COR-L47 (cell line): ENCODE measurements at places on chromosomes 5 and 9.

DNA sequence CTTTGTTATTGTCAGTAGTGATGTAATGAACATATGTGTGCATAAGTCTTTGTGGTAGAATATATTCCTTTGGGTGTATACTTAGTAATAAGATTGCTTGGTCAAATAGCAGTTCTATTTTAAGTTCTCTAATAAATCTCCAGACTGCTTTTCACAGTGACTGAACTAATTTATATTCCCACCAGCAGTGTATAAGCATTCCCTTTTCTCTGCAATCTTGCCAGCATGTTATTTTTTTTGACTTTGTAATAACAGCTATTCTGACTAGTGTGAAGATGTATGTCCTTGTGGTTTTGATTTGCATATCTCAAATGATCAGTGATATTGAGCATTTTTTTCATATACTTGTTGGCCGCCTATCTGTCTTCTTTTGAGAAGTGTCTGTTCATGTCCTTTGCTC, 111.5 kb upstream of the CDH12 start:
- no peak for DNase-seq

DNA sequence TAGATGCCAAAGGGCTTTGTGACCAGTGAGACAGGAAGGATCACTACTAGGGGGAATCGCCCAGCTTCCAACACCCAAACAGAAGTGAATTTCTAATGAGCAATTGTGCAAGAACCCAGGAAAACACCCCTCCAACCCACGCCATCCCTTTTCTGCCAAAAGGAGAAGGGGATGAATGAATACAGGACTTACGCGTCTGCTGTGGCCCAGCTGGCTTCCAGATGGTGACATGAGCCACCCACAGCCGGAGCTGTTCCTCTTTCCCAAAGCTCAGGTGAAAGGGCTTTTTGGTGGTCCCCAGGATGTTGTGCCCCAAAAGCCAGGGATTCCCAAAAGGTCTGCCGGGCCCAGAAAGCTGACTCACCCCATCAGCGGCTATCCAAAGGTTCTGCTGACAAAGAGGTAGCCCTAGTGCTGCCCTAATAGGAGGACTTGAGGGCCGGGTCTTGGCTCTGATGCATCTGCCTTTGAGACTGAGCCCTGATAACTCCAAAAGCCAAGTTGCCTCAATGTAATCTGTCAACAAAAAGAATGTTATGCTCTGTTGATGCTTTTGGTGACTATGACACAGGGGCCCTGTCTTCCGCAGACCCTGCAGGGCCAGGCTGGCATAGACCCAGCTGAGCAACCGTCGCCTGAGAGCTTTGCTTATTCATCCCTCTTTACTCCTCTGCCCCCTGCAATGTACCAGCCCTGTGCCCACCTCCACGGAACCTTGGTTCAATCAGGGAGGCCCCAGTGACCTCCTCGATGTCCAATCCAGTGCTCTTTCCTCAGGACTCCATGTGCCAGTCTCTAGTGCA, 14.5 kb downstream of the GSN start:
- no peak for DNase-seq

DNA sequence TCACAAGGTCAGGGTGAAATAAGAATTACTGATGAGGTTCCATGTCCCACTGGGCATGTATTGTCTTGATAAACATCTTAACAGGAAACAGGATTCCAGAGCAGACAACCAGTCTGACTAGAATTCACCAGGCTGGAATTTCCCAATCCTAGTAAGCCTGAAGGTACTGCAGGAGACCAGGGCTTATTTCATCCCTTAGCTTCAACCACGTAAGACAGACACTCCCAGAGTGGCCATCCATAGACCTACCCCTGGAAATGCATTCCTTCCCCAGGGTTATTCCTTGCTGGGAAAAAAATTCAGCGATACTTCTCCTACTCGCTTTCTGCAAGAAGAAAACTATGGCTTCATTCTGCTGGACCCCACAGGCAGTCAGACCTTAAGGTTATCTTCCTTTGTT, 785.4 kb downstream of the NR2F1-AS1 start:
- no peak for DNase-seq

- DNase-seq, result no peak
These were observed 135.4 kb upstream of the PRSS3 start for GRCh38 chr9:33659921-33660320.

DNA sequence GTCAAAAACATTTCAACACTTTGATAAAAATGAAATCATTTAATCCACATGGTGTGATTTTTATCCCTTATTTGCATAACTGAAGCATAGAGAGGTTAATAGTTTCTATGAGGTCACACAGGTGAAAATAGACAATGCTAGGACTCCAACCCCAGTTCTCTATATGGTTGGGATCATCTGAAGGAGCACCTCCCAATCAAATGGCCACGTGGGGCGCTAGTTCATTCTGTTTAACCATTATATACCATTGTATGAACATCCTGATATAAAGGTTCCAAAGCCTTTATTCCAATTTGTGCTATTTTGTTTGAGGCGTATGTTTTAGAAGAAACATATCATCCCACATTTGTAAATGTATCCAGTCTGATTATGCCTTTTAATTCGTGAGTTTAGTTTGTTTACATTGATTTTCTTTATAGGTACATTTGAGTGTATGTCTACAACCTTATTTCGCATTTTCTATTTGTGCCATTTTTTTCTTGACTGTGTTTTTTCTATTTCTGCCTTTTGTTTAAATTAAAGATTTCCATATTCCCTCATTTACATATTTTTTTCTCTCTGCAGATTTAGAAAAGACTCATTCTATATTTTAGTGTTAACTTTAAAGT, 1092.0 kb downstream of the MAT2B start:
- DNase-seq, result peak; percentile 2

GRCh38 chr9:115923903-115924668, 229.5 kb upstream of the PAPPA start:
- no peak for DNase-seq

- DNase-seq, result no peak
These were observed 29.4 kb upstream of the SPATA31E1 start for GRCh38 chr9:87853302-87853701.

DNA sequence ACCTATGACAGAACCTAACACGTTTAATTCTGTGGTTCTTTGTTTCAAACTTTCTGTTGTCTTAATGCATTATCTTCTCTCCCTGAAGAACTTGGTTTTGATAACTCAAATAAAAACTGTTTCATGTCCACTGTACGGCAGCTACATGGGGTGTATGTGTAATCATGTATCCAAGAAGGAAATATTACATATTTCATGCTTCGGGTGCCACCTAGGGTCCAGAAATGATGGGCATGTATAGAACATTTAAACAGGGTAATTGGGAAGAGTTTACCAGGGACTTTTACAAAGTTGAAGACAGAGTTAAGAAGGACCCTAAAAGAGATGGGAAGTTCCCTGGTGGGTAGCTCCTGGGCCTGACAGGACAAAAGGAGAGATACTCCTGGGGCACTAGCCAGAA, 291.3 kb downstream of the FBXL7 start:
- DNase-seq, result no peak

GRCh38 chr5:59123595-59124561, 541.0 kb downstream of the RAB3C start:
- DNase-seq, result no peak

GRCh38 chr5:139155333-139155732, 42.8 kb downstream of the SIL1 start:
- no peak for DNase-seq

DNA sequence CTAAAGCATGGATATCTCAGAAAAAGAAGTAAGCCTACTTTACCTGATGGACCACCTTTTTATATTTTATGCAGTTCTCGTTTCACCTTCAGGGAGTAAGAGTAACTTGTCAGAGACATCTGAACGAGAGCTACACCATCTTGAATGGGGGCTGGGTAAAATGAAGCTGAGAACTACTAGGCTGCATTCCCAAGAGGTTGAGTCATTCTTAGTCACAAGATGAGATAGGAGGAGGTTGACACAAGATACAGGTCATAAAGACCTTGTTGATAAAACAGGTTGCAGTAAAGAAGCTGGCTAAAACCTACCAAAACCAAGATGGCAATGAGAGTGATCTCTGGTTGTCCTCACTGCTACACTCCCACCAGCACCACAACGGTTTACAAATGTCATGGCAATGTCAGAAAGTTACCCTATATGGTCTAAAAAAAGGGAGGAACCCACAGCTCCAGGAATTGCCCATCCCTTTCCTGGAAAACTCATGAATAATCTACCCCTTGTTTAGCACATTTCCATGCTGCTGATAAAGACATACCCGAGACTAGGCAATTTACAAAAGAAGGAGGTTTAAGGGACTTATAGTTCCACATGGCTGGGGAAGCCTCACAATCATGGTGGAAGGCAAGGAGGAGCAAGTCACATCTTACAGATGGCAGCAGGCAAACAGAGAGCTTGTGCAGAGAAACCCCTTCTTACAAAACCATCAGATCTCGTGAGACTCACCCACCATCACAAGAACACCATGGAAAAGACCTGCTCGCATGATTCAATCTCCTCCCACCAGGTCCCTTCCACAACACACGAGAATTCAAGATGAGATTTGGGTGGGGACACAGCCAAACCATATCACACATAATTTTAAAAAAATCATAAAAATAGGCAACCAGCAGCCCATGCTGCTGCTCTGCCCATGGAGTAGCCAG, 62.5 kb downstream of the GIN1 start:
- no peak for DNase-seq

- DNase-seq, result no peak
These were observed 23.7 kb downstream of the PTGS1 start for GRCh38 chr9:122394265-122395125.

GRCh38 chr9:20250791-20251190, 371.5 kb downstream of the MLLT3 start:
- no peak for DNase-seq

GRCh38 chr9:38700695-38701094, 19.2 kb downstream of the FAM240B start:
- DNase-seq, result no peak

GRCh38 chr5:60148366-60148765, 254.8 kb upstream of the PDE4D start:
- no peak for DNase-seq

GRCh38 chr5:169442403-169442874, 141.1 kb upstream of the SPDL1 start:
- DNase-seq, result no peak

DNA sequence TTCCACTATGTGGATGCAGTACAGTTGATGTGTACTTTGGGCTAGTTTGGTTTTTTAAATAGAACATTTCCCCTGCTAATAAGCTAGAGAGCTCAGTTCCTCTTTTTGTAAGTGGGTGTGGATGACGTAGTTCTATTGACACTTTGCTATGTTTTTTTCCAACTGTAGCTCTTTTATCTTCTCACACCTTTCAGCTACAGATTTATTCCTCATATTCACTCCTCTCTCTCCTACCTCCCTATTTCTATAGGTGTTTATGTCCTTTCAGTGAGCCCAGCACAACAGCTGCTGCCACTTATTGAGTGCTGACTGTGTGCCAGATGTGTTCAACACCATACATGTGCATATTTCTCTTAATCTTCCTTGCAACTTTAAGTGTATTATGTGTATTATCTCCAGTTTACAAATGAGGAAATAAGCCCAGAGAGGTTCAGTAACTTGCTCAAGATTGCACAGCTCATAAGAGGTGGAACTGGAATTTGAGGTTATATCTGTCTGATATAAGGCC, 215.7 kb downstream of the SEMA6A start:
- no peak for DNase-seq

GRCh38 chr9:123695386-123695785, 234.5 kb downstream of the DENND1A start:
- DNase-seq, result no peak

DNA sequence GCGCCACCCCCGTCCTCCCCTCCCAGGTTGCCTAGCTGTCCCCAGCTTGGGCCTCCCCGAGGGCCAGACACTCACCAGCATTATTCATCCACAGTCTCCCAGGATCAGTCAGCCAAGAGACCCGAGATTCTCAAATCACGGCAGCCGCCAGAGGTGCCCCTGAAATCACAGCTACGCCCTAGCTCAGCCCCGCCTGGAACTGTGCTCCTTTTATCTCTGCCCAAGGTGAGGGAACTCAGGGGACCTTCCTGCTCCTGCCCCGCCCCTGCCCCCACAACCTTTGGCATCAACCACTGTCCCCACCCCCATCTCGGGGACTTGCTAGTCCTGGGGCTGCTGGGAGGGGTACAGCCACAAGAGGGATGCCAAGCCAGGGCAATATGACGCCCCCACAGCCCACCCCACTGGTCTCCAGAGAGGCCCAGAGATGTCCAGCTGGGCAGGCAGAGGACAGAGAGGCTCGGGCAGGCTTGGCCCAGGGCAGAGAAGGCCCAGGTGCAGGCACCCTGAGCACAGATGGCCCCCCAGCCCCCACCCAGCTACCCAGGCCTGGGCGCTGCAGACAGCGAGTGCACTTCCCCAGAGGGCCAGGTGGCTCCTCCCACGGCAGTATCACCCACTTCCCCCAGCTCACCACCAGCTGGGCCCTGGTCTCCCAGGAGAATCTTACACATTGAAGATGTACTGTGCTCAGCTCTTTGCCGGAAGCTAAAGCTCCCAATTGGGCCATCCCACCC, at the start of gene FUT7:
Gene FUT7, minus strand, starts transcription at position 185 of the 737 bp plus-strand sequence. Its CDS starts 97 bp downstream, at position 88.
- no peak for DNase-seq

GRCh38 chr9:1917396-1917935, 97.7 kb upstream of the SMARCA2 start:
- no peak for DNase-seq

GRCh38 chr5:144742361-144742760, 571.7 kb downstream of the KCTD16 start:
- no peak for DNase-seq

GRCh38 chr9:30628915-30629567, 1755.4 kb upstream of the ACO1 start:
- DNase-seq, result no peak

- DNase-seq, result no peak
These were observed 6.0 kb downstream of the PCDHGC5 start for GRCh38 chr5:141494761-141495452.

GRCh38 chr5:5649641-5650040, 227.2 kb downstream of the ICE1 start:
- no peak for DNase-seq

DNA sequence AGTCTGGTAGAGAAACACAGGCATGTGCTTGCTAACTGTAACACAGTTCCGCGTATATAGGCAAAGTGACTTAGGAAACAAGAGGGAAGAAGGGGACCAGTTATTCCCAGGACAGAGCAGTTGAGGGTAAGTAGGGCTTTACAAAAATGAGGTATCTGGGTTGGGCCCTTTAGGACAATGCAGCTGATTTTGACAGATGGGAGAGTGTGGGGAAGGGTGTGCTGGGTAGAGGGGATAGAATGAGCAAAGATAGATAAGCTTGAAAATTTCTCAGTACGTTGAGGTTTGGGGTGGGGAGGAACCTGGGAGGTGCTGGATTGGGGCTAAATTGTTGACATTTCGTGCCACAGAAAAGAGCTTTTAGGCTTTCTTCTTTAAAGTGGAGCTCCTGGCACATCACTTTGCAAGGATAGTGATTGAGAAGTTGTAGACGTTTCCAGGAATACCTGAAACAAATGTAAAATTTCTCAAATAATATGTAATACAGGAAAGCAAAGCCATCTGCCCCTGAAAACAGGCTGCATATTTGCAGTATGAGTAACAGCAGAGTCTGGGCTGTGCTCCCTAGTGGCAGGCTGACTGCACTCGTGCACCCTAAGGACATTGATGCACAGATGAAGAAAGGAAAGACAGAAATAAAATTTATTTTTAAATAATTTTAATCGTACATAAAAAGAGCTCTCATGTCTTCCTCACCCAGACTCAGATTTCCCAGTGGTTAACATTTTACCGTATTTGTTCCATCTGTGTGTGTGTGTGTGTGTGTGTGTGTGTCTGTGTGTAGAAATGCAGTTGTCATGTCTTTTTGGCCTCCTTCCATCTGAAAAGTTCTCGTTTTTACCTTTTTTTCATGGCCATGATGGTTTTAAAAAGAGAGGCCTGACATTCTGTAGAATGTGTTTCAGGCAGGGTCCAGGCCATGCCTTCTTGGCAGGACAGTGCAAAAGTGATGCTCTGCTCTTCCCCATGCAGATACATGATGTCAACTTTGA, 144.9 kb upstream of the DMRT1 start:
- DNase-seq, result no peak
